ENCODE measurements at places on chromosomes 7 and 10.

- no peak for DNase-seq
Measured at GRCh38 chr7:74262639-74263398, 8.6 kb upstream of the RFC2 start.

DNA sequence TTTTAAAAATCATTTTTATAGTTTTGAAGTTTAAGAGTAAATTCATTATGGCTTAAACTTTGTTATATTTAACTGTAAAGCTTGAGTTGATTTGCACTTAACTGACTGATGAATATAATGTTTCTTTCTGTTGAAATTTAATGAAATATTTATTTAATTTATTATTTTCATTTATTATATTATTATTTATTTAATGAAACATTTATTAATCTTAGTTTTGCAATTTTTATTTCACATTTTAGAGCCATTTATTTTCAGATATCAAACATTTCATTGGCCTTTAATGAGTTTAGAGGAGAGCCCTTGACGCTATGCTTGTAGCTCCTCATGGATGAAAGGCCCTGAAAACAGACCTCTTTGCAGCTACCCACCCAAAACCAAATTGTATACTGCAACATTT, 570.0 kb downstream of the LRMDA start:
- no peak for DNase-seq

DNA sequence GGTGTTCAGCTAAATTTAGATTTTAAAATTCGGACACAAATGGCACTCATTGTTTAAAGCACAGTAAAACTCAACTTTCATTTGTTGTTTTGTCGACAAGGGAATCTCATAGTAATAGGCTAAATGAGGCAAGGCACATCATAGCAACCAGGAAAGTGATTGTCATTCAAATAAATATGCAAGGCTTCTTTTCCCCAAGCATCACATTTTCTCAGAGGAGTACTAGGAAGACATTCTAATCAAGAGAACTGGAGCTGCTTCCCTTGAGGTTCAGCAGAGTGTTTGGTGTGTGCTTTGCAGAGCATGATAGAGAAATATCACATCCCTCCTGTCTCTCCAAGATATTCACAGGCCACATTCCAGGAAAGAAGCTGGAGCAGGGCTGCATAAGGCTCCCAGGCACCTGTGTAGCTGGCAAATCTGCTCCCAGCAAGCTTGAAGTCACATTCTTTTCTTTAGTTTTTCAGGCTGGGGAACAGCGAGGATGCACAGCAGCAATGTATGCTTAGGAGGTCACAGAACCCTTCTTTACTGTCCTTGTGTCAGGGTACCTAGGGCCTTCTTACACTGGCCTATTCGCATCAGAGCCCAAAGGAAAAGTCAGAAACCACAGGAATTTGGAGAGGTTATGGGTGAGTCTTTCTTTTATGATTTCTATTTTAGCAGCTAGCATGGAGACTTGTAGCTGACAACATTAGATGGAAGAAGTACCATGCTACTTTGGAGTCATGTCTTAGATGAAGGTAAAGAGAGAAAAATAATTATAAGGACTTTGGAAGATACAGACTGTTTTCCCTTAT, 95.9 kb upstream of the HDAC9 start:
- DNase-seq = no peak

GRCh38 chr10:125016611-125017202, 74.8 kb downstream of the ZRANB1 start:
- DNase-seq = no peak

- DNase-seq = no peak
Measured at GRCh38 chr7:27994639-27995038, 186.0 kb downstream of the JAZF1 start.

All from GM06990 (cell line).